ENCODE measurements at places on chromosomes 7 and 10. TPM values are rescaled to one million over a fixed set of nuclear protein-coding genes. Genes with fewer than 3 reads are reported as not detected.

GRCh38 chr10:12589791-12590190 lies 240.4 kb downstream of the CAMK1D start:
- no peak overlapping the region for H3K27ac ChIP-seq
- H3K27me3 ChIP-seq = no peaks in the 10 kb centered on the region

DNA sequence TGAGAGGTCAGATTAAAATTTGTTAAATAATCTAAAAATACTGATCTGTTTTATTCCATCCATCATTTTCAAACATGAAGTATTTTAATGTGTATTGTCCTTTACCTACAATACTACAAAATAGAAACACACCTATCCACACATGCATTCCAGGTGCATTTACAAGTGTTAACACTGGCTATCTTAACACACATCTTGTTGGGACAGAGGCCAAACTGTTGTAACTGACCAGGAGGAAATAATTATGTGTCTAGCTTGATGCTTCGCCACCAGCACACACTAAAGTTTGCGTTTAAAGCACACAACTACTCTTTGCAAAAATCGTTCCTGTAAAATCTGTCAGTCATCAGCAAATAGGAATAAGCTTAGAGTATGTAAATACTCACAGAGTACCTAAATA lies 2.8 kb downstream of the PANK1 start:
- H3K27ac ChIP-seq = peak overlapping the region; percentile 33
- H3K36me3 ChIP-seq = no peaks in the 10 kb centered on the region
- peak overlapping the region; percentile 86 for H3K4me3 ChIP-seq
- no peak for DNase-seq
- H3K4me1 ChIP-seq = peaks cover 16% of the 10 kb centered on the region
- H3K27me3 ChIP-seq = no peaks in the 10 kb centered on the region

DNA sequence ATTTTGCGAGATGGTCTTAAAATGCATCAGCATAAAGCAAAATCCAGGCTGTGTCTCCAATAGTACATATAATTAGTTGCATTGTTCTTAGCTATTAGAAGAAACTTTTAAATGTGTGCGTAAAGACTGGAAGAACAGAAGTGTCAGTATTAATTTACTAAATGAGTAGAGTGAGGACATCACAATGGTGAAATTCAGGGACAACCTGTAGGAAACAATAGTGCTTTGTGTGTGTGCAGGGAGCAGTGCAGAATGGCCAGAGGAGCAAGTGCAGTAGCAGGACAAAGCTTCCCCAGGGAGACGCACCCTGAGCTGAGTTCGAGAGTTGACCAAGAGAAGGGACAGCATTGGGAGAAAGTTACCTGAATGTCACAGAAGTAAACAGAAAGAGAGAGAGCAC lies 13.7 kb downstream of the ITGB8 start:
- no peaks in the 10 kb centered on the region for H3K36me3 ChIP-seq
- no peak overlapping the region for H3K27ac ChIP-seq
- H3K27me3 ChIP-seq = no peaks in the 10 kb centered on the region
- DNase-seq = no peak
- no peak overlapping the region for H3K4me3 ChIP-seq

- H3K27me3 ChIP-seq = no peaks in the 10 kb centered on the region
- no peak overlapping the region for H3K4me3 ChIP-seq
- no peak for DNase-seq
- no peak overlapping the region for H3K27ac ChIP-seq
- H3K36me3 ChIP-seq = peaks cover 6% of the 10 kb centered on the region
Measured at GRCh38 chr7:101916876-101917275, 99.5 kb downstream of the CUX1 start.

- H3K4me3 ChIP-seq = no peak overlapping the region
- DNase-seq = no peak
- H3K4me1 ChIP-seq = no peaks in the 10 kb centered on the region
- no peak overlapping the region for H3K27ac ChIP-seq
- no peaks in the 10 kb centered on the region for H3K27me3 ChIP-seq
Measured at GRCh38 chr10:130236711-130237110, 100.5 kb downstream of the GLRX3 start.

GRCh38 chr7:390761-391410 lies 100.9 kb downstream of the FOXL3 start:
- no peak overlapping the region for H3K27ac ChIP-seq
- H3K4me1 ChIP-seq = no peaks in the 10 kb centered on the region
- H3K27me3 ChIP-seq = no peaks in the 10 kb centered on the region
- DNase-seq = no peak

- H3K4me1 ChIP-seq = no peaks in the 10 kb centered on the region
- H3K27ac ChIP-seq = no peak overlapping the region
- no peaks in the 10 kb centered on the region for H3K36me3 ChIP-seq
- H3K4me3 ChIP-seq = no peak overlapping the region
- no peak for DNase-seq
Measured at GRCh38 chr7:137774793-137775201, 72.0 kb downstream of the DGKI start.

TMEM213 gene
- total RNA-seq = not detected

DOCK4 gene
- total RNA-seq = 16.9 TPM

DNA sequence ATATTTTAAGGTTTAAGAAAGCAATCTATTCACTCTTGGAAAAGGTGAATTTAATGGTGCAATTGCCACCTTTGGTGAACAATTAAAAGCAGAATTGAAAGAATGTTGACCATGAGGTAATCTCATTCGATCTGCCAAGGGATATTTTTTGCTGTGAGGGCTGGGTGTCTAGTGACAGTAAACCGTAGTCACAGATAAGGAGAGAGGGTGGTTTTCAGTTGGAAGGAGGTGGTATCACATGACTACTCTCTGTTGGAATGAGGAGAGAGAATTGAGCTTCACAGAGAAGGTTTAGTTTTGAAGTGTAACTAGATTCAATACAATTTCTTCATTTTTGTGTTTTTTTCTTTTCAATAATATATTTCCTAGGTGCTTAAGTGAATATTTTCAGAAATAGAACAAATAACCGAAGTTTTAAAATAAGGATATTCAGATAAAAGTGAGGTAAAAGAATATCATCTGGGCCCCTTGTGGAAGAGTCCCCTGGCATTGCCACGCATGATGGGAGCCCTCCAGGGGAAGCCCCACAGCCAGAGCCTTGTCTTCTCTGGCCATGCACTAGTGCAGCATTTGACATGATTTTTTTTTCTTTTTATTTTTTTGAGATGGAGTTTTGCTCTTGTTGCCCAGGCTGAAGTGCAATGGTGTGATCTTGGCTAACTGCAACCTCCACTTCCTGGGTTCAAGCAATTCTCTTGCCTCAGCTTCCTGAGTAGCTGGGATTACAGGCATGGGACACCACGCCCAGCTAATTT lies 73.4 kb downstream of the GPR141 start:
- no peaks in the 10 kb centered on the region for H3K27me3 ChIP-seq
- no peaks in the 10 kb centered on the region for H3K4me1 ChIP-seq
- no peaks in the 10 kb centered on the region for H3K36me3 ChIP-seq
- no peak overlapping the region for H3K4me3 ChIP-seq
- H3K27ac ChIP-seq = no peak overlapping the region

DNA sequence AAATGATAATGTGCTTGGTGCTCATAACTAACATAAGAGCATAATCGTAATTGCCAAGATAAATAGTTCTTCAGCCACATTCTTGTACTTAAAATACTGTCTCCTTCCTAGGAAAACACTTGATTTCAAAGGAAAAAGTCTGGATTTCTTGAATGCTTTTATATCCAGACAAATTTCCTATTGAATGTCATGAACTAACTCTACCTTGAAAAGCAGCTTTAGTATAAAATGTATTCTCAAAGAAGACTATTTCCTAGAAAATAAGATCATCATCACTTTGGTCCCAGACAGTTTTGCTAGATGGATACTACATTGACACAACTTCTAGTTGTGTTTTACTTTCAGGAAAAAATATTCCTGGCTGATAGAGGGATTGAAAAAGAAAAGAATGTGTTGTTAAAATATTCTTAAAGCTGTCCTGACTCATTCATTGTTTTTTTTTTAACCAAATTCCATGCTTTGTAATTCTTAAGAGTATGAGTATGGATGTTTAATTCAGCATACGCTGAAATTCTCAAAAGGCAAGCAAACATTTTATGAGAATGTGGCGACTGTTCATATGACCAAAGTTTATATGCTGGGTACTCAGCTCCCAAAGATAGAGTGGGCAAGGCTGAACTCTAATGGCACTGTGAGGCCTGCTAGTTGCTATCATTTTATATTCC lies 106.1 kb downstream of the PPP1R3A start:
- no peaks in the 10 kb centered on the region for H3K36me3 ChIP-seq
- H3K27me3 ChIP-seq = no peaks in the 10 kb centered on the region
- no peak for DNase-seq
- H3K4me3 ChIP-seq = no peak overlapping the region
- H3K4me1 ChIP-seq = no peaks in the 10 kb centered on the region
